ENCODE measurements at places on chromosomes 2 and 18.

DNA sequence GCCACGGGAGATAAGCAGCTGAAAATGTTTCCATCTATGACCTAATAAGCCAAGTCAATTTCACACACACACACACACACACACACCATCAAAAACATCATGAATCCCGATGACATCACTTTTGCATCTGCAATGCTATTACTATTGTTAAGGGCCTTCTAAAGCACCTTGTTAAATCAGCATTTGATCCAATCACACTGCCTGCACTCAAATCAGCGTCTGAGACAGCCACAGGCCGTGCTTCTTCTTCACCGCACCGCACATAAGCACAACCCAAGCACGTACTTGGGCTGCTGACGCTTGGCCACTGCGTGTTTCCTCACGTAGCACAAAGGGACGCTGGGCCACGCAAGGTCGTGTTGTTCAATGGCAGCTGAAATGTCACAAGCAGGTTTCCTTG, 15.8 kb upstream of the MTCL1 start:
- DNase-seq = no peak

GRCh38 chr2:71685073-71685848, 231.9 kb downstream of the DYSF start:
- no peak for DNase-seq

DNA sequence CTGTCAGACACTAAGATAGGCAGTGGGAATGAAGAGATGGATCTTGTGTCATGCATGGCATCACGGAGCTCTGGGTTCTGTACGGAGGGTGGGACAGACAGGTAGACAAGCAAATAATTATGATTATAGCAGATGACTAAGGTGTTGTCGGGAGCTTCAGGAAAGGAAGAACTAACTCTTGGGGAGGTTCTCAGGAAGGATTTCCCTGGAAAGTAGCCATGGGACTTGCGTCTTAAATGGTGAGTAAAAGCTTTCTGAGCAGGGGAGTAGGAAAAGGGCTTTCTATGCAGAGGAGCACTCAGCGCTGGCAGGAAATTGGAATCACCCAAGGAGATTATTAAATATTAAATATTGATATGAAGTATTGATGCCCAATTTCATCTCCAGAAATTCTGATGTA, 35.5 kb downstream of the ATOH8 start:
- no peak for DNase-seq

GRCh38 chr18:24632158-24632988, 171.9 kb downstream of the HRH4 start:
- no peak for DNase-seq

DNA sequence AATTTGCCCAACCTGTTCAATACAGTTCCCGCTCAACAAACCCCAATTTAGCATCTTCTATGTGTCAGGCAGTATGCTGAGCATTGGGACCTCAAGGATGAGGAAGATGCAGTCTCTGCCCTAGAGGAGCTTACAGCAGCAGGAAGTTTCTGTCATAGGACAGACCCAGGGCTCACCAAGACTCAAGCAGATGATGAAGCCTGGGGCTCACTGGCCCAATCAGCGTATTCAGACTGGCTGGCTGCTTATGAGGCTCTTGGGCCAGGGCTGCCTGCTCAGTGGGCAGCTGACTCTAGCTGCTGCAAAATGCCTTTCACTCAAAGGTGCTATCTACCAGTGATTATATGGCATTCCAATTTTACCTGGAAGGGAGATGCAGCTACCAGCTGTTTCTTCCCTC, 2.1 kb downstream of the FAM178B start:
- DNase-seq = no peak

- peak; percentile 79 for DNase-seq
These were observed 144.4 kb upstream of the ITGA6 start for GRCh38 chr2:172282944-172283343.

DNA sequence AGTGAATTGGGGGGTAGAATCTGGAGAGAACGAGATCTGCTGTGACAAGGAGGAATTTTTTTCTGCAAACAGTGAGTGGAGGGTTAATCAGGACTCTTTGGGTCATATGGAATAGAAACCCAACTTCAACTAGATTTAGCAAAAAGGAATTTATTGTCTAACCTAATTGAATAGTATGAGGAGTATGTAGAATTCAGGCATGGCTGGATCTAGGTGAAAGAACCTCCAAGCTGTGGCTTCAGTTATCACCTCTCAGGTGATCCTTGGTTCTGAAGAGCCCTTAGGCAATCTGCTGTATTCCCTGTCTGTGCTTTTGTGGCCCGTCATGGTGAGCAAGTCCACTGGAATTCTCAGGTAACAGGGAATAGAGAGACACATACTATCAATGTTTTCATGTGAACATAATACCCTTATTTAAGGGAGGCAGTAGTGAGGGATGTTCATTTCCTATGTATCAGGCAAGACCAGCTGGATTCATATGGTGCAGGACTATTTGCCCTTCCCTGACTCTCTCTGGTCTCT, 164.7 kb downstream of the ALPK2 start:
- no peak for DNase-seq

DNA sequence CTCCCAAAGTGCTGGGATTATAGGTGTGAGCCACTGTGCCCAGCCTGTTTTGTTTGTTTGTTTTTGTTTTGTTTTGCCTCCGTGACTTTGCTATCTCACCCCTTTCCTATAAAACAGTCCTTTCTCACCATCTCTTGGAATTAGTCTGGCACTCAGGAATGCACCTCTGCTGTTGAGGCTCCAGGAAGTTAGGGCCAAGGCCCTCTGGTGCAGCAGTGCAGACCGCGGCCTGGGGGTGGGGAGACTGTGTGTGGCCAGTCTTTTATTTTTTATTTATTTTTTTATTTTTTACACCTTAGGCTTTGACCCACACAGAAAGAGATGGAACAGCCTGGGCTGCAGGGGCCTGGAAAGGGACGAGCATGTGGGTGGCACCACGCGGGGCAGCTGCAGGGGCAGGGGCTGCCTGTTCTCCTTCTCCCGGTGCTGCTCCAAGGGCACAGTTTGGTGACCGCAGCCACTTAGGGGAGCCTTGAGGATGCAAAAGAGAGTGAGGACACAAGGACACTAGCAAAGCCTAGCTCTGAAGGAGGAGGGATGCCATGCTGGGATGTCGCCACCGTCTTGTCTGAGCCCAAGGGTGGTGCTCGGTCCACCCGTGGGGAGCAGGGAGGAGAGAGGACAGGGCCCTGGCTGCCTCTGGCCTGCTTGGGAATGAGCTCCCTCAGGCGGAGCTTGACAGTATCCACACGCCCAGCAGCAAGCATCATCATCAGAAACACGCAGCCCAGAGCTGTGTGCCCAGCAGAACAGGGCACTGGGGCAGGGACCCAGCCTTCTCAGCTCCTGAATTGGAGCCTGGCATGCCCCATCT, 19.4 kb upstream of the ALPI start:
- DNase-seq = no peak

DNA sequence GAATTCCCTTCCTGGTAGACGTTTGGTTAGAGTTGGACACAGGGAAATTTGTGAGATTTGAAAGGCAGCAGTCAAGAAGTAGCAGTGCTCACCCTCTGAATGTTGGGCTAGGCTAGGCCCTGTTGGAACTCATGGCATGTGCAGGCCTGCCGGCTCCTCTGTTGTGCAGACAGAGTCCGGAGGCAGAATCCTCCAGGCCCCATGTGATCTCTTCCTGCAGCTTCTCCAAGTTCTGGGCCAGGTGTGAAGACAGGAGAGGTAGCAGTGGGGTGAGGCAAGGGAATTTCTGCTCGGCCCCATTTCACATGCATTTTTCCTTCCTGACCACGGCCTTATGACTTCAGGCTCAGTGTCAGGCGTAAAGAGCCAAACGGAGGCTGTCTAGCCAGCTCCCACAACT, 36.9 kb upstream of the RAB31 start:
- DNase-seq = no peak

Measured in hepatic stellate cell (primary cell).